ENCODE measurements at places on chromosomes 2 and 18. TPM values are rescaled to one million over a fixed set of nuclear protein-coding genes. Genes with fewer than 3 reads are reported as not detected.

The FTCDNL1 gene
- total RNA-seq = 2.0 TPM

DNA sequence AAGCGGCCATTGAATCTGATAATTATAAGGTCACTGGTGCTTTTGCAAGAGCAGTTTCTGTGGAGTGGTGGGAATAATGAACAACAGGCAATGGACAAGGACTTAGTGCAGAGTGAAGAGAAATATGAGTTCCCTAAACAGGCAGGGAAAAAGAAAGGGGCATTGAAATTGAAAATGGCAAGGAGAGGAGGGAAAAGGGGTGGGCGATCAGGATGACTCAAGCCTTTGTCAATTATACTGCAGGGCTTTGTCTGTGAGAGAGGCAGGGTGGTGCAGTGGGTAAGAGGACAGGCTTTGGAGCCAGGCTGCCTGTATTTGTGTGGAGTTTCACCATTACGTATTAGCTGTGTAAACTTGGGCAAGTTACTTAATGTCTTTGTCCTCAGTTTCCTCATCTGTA, 29.5 kb upstream of the PAIP2B start:
- DNase-seq = no peak

The SNTG2 gene
- 0.77 TPM for total RNA-seq

- DNase-seq = no peak
These were observed 1301.1 kb downstream of the DSC3 start for GRCh38 chr18:29741461-29741860.

- DNase-seq = no peak
These were observed 30.8 kb upstream of the PRLH start for GRCh38 chr2:237535385-237536082.

DNA sequence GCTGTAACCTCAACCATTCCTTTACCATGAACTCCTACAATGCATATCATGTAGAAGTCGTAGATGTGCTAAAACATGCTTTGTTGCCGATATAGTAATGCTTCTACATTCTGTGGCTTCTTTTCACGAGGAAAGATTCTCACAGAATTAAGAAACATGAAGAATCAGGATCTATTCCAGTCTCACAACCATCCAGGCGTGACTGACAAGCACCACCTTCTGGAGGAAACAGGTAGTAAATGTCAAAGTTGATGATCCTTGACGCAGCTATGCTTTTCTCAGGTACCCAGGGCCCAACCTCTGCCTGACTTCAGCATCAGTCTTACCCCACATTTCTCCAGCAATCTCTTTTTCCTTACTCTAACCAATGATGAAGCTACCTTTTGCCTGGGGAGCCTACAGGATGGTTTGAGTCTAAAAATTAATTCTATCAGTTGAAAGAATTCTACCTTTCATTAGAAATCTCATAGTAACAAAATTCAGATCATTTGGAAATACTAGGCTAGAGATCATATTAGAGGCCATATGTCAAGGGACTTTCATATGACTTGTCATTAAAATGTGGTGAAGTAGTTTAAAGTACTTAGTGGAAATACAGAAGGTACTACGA, 123.3 kb upstream of the RND3 start:
- DNase-seq = no peak

DNA sequence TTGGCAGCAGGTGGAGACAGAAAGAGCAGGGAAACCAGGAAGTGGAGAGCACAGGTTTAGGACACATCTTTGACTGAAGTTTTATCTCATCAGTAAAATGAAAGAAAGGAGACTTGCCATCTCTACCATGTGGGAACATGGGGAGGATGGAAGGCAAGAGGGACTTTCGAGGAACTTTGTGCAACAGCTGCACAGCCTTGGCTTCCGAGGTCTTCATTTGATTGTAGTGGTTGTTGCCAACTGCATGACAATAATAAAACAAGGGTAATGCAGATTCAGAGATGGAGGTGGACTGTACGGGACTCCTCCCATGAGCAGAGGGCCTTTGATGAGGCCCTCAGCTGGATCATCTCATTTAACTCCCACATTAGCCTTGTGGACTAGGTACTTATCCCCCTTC, 49.3 kb upstream of the FZD7 start:
- no peak for DNase-seq

The PLGLB1 gene
- total RNA-seq = 2.7 TPM

DNA sequence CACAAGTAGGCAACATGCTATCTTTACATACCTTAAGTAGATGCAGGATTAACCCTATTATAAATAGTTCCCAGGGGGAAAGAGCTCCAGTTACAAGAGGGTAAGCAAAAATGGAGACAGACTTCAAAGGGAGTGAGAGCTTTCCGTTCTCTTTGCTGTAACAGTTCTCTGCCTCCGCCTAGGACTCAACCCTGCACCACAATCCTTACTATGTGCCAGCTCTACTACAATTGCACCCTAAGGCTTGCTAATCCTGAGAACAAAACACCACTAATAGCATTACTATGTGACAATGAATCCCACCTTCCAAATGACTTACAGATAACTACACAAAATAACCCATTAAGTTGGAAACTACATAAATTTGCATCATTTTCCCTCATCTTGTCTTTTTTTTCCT, 7.7 kb downstream of the ZBTB14 start:
- DNase-seq = no peak

DNA sequence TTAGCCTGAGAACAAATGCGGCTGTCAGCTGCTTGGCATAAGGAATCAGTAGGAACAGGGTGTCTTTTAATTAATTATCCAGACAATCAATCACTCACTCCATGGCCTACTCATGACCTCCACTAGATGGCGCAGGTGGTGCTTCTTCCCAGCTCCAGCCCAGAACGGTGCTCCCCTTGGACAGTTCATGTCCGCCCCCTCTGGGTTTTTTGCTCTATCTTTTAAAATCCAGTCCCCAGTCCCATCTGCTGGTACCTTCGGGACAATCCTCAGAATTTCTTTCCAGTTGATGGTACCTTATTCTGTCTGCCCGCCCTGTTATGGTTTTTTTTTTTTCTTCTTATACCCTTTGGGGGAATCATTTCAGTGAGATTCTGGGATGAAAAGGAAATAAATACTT, 99.8 kb downstream of the CACNB4 start:
- peak; percentile 31 for DNase-seq

DNA sequence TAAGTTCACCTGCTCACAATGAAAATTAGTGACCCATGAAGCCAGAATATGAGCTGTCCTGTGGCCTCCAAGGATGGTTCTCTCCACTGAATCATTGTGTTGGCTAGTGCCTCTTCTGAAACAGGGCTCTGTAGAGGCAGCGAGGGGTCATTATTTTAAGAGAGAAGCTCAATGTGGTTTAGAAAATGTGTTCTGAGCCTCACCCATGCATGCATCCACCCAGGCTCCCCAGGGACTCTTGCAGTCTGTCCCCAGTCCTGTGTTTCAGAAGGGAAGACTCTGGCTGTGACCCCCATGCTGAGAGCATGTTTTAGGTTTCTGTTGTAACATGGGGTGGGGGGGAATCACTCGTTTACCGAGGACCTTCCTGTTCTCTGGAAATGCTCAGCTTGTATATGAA, 135.2 kb downstream of the RNF144A start:
- no peak for DNase-seq

The MRPL19 gene
- 60.1 TPM for total RNA-seq

GRCh38 chr2:36547906-36548305, 50.1 kb downstream of the FEZ2 start:
- no peak for DNase-seq

- DNase-seq = no peak
These were observed 1.2 kb downstream of the NEMP2 start for GRCh38 chr2:190533175-190533967.

- DNase-seq = no peak
These were observed 4.7 kb upstream of the C2orf72 start for GRCh38 chr2:231032575-231033140.

- DNase-seq = no peak
These were observed 11.5 kb upstream of the CRACDL start for GRCh38 chr2:98947554-98947953.

DNA sequence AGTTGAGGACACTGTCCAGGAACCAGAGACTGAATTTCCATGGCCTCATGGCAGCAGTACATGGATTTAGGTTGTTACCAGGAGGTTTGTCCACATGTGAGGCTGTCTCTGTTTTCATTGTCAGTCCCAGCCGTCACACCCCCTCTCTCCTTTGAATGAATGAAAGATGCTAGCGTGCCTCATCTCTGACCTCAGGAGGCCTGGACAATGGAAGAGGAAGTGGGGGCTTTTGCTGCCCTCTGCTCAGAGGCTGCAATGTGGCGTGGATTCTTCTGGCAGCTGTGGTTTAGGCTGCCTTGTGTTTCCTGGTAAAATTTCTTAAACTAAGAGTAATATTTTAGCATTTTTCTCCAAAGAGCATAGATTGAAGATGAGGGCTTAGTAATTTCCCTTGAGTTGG, 47.5 kb downstream of the RAB31 start:
- no peak for DNase-seq

The TUBB8B gene
- total RNA-seq = not detected

The RGPD8 gene
- total RNA-seq = 7.8 TPM

DNA sequence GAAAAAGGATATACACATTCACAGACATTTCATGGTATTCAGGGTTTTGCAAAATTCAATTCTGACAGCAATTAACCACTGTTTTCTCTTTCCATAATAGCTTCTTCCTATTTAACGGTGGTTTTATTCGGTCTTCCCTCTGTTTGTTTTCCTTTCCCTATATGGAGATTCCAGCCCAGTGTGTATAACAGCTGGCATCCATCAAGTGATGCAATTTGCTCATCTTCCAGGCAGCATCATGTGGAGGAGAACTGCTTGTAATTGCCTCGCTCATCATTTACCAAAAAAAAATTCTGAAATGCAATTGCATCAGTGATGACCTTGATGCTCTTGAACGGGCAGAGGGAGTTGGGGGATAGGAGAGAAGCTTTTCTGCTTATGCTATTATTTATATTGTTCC, 165.9 kb upstream of the PGAP1 start:
- no peak for DNase-seq

The IAH1 gene
- 83.2 TPM for total RNA-seq

The ZC3H6 gene
- 21.8 TPM for total RNA-seq

The MAB21L4 gene
- total RNA-seq = not detected

Data from left ventricle myocardium superior (tissue), 1 donor.